ENCODE measurements at places on chromosomes 16 and 17. TPM values are rescaled to one million over a fixed set of nuclear protein-coding genes. Genes with fewer than 3 reads are reported as not detected.

The TBC1D3H gene
- not detected for total RNA-seq

The SLC5A10 gene
- total RNA-seq = not detected

The ACE gene
- 0.51 TPM for total RNA-seq

The CCL17 gene
- 2.9 TPM for total RNA-seq

DNA sequence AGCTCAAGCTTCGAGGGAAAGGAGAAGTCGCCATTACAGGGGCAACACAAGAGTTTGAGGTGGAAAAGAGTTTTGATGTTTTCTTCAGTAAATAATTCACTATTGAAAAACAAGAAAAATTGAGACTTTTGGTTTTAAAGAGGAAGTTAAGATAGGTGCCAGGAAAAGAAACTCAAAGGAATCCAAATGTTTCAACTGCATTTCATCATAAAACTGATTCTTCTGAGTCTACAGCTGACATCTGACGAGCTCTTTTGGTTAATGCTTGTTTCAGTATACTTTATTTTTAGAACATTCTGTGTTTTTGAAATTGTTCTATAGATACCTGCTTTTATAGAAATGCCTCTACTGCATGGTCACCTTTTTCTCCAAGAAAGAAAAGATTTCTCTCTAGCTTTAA is 54.0 kb downstream of the ERN1 start:
- no peak for DNase-seq

DNA sequence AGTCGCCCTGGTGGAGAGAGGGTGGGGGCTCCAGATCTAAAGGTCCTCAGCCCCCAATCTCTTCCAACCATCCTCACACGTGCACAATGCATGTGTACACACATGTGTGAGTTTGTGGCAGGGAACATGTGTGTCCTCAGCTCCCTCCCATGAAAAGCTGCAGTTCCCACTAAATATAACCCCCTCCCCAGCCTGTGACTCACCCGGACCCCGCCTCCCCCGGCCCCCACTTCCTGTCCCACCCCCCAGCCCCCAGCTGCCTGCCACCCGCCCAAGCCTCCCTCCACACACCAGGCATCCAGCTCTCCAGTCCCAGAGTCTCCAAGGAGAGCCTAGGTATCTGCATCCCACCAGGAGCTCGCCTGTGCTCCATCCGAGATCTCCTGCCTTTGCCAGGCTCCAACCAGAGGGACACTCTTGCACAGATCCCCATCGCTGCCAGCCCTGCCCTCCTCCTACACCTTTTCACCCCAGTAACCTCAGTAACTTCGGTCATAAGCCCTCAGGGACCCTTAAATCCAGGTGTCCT is 3.9 kb downstream of the DLG4 start:
- DNase-seq = peak; percentile 24

GRCh38 chr16:29899516-29900101 is at the start of gene SEZ6L2:
Gene SEZ6L2, minus strand, starts transcription at chr16:29899550. Its CDS starts 531 bp downstream, at chr16:29899019.
- DNase-seq = peak; percentile 73

- no peak for DNase-seq
Observed at GRCh38 chr17:50331085-50331791, 14.7 kb upstream of the XYLT2 start.

DNA sequence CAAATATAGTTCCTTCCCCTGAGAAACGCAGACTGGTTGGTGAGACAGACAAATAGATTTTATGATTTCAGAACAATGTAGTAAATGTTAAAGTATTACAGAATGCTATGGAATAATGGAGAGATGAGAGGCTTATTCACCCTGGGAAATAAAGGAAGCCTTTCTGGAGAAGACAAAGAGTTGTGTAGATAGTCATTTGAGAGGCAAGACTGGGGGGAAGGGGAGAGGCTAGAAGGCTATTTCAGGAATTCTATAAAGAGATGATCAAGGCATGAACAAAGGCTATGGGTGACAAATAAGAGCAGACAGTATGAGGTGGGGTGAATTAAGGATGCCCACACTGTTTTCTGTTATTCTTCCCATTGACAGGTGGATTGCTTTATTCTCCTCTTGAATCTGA is 211.4 kb downstream of the GRIN2A start:
- DNase-seq = no peak

- no peak for DNase-seq
Observed at GRCh38 chr17:55546991-55547664, 35.9 kb upstream of the SMIM36 start.

- no peak for DNase-seq
Observed at GRCh38 chr17:33642002-33642401, 348.9 kb upstream of the ASIC2 start.
